ENCODE measurements at places on chromosomes 2 and 18.

- DNase-seq = no peak
Observed at GRCh38 chr2:12087175-12087574, 340.7 kb downstream of the LPIN1 start.

- DNase-seq = no peak
Observed at GRCh38 chr18:7784171-7784570, 217.1 kb downstream of the PTPRM start.

DNA sequence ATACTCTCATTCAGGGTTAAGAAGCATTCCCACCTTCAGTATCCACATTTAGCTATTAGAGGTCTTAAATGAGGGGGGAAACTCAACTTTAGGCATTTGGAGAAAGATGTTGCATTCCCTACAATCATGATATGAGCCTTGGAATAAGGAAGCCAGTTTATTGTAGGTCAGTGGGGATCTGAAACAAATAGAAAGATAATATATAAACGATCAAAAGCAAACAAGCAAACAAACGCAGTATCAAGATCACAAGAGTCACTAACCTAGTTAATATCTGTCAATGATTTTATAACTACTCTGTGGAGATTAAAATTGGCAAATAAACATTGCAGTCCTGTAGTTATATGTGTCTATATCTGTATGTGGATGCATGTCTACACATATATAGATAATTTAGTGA is 152.4 kb upstream of the LRATD1 start:
- no peak for DNase-seq

DNA sequence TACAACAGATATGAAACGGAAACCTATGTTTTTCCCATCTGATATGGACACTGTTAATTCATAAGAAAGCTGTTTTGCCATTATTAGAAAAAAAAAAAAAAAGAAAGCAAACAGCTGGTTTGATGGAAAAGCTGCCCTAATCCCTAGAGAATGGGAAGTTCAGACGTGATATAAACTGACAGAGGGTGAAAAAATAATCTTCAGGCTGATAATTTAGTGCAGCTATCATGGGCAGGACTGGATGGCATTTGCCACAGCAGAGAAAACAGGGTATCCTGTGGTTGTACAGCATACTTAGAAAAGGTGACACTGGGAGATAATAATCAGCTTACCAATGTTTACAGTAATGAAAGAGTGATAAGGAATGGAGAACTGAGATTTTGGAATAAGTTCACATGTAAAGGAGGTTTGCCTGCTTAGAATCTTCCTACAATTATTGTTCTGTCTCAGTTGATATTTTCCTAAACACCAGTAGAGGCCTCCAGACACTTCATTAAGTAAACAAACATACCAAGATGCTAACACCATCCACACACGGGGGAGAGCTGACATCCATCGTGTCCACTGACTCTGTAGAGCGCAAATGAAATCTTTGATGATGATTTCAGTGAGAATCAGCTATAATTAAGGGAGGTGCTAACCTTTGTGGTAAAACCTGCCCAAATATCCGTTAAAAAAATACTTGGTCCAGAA is 211.6 kb upstream of the MMADHC start:
- no peak for DNase-seq

DNA sequence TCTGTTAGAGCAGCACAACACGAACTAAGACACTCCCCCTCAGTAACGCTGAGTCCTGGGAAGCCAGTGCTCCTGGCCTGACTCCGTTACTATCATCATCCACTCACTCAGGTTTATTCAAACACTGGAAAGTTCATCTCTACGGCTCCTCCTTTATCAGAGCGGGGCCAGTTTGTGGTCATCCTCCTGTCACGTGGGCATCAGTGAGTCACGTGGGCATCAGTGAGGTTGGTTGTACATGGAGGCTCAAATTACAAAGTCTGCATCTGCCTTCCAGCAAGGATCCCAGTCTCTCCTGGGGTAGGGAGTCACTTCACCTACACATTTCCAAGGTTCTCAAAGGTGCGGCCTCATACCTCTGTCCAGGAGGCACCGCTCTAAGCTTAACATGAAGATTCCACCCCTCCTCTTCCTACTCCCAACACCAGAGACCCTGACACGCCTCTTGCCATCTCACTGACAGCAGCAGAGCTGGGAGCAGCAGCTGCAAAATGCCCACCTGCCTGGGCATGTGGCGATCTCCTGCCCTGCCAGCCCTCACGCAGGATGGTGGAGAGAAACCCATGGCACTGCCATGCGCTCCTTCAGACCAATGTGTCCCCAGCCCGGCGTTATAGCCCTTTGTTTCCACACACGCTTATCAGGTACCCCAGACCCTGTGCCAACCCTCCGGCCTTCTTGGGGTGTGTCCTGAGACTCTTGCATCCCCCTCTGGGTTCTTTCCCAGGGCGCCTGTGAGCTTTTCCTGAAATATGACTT is 99.2 kb upstream of the PTPRM start:
- no peak for DNase-seq

- no peak for DNase-seq
Observed at GRCh38 chr2:16121231-16121985, 181.1 kb downstream of the MYCN start.

GRCh38 chr18:6009756-6010155 is 114.4 kb upstream of the TMEM200C start:
- DNase-seq = no peak

GRCh38 chr18:7520200-7520785 is 46.8 kb upstream of the PTPRM start:
- no peak for DNase-seq

DNA sequence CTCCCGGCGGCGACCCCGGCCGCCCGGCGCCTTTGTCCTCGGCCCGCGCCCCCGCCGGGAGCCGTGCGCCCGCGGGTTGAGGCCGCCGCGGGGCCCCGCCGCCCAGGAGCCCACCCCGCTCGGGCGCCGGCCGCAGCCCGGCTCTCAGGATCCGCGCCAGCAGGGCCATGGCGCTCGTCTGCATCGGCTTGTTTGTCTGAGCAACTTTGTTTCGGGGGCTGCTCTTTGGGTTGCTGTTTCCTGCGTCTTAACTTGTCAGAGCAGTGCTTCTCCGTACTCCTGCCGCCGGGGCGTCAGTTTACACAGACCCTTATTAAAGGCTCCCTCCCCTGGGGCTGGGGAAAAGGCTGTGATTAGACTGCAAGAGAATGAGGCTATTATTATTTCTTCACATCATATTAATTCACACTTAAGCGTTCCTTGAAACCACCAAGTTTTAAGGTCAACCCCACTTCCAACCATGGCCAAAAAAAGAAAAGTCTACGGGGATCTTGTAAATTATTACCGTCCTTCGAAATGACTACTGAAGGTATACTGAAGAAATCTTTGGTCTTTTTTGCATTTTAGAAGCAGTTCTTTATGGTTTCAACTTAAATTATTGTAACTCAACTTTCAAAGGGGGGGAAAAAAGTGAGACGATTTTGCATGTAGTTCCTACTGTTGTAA is at the start of gene CYP27C1:
TSS of gene CYP27C1 (minus strand) at position 198 of the 666 bp plus-strand sequence. CDS start at position 169, 29 bp downstream.
- peak; percentile 48 for DNase-seq

- DNase-seq = no peak
Observed at GRCh38 chr18:2857491-2858131, 10.8 kb downstream of the EMILIN2 start.

- no peak for DNase-seq
Observed at GRCh38 chr2:186949726-186950256, 100.8 kb upstream of the ZSWIM2 start.

DNA sequence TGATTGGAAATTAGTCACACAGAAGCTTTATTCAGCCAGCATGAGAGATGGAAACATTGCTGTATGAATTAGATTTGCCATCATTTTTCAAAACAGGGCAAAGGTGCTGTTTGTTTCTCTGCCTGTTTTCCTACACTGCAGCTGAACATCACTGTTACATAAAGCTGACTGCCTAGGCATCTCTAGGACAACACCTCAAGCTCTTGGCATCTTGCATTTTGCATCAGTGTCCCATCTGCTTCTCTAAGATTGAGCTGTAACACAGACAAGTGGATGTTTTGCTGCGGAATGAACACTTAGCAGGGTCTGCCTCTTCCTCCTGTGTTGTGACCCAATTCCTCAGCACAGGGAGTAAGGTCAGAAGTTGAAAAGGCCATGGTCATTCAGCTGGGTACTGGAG is 4.9 kb downstream of the CCT7 start:
- DNase-seq = no peak

DNA sequence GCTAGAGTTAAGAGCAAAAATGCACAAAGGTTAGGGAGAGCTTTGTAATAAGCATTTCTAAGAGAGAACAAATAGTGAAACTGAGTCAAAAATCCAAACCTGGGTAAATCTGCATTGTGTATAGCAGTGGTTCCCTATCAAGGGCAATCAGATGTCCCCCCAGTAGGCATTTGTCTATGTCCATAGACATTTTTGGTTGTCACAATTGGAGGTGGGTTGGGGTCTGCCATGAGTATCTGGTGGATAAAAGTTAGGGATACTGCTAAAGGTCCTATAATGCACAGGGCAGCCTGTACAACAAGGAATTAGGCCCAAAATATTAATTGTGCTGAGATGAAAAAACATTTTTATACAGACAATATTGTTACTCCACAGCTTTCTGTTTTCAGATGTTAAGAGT is 21.0 kb downstream of the NOP58 start:
- no peak for DNase-seq

DNA sequence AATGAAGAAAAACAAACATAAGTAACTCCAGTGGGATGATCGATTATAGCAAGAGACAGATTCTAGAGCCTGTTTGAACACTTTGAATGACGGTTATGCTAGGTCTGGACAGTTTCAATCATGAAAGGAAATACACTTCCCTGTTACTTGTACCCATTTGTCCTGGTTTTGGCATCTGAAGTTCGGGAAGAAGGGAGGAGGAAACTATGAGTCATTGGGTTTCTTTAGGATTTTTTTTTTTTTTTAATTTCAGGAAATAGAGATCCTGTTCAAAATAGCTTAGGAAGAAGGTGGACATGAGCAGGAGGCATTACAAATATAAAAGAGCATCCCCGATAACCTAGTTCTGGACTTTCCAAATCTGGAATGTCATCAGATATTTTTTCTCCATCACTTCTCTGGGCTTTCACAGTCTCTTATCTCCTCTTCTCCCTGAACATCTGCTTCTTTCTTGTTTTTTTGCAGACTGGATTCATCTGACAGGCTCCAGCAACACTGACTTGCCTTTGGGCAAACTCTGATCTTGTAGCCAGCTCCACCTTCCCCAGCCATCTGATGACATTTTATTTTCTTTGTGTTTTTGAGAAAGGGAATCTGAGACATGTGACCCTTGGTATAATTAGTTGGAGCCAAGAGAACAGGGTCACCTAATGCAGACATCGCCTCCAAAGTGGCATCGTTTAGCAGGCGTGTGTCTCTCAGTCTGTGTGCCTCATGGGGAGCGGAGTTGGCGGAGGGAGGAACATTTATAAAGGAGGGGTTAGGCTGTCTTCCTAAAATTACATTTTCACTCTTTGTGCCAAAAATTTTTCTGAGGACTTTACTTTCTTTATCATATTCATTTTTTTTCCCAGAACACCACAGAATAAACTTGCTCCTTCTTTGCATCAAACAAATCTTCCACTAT is 195.3 kb upstream of the EPHA4 start:
- no peak for DNase-seq

- no peak for DNase-seq
Observed at GRCh38 chr2:191569025-191569424, 108.9 kb upstream of the NABP1 start.

DNA sequence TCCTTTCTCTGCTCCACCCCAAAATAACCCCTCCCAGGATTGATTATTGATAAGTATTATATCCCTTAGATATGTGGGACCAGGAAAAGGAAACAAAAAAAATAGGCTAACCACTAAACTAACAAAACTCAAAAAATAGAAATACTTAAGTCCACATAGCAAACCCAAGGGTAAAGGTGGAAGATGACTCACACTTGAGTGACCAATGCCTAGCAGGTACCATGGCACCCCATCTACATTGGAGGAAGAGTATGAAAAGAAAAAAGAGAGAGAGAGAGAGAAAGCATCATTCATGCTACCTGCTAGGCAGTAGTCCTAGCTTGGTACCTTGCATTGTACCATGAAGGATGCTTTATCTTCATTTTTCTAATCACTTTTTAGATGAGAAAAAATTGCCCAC is 6.3 kb downstream of the EXOC6B start:
- DNase-seq = no peak

- DNase-seq = no peak
Observed at GRCh38 chr18:58861861-58862301, 2.8 kb upstream of the ZNF532 start.

DNA sequence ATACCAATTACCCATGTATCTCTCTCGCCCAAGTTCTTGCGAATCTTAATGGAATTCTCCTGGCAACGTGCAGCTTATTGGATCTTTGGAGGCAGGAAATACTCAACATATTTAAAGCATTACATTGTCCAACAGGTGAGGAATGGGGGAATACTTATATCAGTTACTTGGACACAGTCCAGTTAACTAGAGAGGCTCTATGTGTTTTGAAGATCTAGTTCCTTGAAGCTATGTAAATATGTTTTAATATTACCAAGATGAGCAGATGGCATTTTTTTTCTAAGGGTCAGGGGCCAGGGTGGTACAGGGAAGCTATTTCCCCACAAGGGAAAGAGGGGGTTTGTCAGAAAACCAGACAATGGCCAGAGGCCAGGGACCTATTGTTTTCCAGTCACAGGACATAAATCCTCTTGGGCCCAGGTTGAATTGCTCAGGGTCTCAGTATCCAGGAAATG is 26.8 kb upstream of the MC5R start:
- no peak for DNase-seq

- DNase-seq = no peak
Observed at GRCh38 chr2:145910416-145910815, 1390.5 kb upstream of the ZEB2 start.

- DNase-seq = no peak
Observed at GRCh38 chr2:162277381-162277780, 34.1 kb upstream of the FAP start.

DNA sequence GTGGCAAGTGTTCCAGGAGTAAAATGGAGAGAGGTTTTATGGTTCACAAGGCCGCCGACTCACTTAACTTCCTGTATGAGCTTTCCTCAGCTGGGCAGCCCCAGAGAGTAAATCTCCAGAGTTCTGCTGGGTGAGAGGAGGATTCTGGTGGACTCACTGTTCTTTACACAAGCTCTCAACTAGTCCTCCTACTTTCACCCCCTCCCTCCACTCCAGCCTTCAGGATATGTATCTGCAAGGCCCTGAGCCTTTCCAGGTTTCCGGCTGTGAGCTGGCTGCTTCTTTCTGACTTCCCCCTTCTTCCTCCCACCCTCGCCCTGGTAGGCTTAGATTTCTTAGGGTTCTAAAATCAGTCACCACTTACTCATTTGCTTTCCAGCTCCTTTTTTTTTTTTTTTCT is 34.0 kb downstream of the EML6 start:
- no peak for DNase-seq
